Globus pallidus (tissue), 1 donor: ENCODE measurements at places on chromosomes 4 and X.

- DNase-seq: no peak
Observed at GRCh38 chr4:118322831-118323502, 29.8 kb downstream of the PRSS12 start.

- DNase-seq: no peak
Observed at GRCh38 chrX:22950269-22951266, 49.2 kb upstream of the DDX53 start.

- no peak for DNase-seq
Observed at GRCh38 chrX:27444093-27444908, 18.8 kb downstream of the PPP4R3C start.

DNA sequence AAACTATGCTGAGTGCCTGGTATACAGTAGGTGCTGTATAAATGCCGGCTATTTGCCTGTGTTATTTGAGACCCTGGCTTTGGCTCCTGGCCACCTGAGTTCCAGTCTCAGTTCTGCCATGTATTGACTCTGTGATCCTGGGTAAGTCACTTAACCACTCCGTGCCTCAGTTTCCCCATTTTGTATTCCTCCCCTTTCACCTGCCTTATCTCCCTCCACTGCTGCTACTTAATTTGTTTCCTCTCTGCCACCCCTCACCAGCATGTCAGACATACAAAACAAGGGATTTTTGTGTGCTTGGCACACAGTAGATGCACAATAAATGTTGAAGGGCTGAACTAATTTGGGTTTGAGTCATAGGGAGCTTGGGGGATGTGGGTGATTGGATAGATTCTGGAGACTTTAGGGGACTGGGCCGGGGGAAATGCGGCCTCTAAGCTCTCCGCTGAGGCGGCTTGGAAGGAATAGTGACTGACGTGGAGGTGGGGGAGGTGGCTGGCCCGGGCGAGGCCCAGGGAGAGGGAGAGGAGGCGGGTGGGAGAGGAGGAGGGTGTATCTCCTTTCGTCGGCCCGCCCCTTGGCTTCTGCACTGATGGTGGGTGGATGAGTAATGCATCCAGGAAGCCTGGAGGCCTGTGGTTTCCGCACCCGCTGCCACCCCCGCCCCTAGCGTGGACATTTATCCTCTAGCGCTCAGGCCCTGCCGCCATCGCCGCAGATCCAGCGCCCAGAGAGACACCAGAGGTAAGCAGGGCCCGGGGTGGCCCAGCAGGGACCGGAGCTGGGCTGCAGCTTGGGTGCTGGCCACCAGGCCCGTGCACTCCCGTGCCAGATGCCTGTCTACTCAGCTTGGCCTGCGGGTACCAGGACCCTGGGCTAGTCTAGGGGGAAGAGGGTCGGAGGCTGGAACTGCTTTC lies at the start of gene TIMP1:
Gene TIMP1 (plus strand): TSS at position 706 of the 917 bp plus-strand sequence. CDS start 980 bp downstream, outside the sequence.
- DNase-seq: peak; percentile 21
